ENCODE measurements at places on chromosomes 12 and 14.

DNA sequence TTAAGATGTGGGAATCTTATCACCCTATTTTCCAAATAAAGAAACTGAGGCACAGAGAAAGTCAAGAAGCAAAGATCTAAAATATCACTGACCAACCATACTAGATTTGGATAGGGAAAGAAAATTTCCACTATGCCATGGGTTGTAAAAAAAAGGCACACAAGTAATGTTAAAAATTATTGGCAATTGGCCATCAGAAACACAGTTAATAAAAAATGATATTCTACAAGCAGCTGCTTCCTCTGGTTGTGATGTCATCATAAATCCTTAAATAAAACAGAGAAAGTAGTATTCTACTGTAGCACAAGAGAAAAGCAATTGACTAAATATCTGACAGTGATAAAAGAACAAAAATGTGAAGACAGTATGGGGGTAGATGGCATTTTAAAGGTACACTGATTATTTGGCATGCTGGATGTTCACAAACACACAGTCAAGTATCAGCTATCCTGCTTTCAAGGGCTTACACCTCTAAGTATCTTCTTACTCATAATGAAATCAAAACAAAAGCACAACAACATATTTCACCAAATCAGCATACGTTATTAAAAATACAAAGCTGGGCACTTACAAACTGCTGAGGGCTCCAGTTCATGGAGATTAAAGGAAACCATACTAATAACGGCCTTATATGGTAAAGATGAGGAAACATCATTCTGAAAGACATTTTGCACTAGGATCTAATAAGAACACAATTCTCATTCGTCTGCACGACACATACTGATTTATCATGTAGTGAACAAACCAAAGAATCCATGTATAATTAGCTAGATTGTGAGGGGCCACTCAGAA, 45.7 kb downstream of the CORO1C start:
- DNase-seq = no peak

DNA sequence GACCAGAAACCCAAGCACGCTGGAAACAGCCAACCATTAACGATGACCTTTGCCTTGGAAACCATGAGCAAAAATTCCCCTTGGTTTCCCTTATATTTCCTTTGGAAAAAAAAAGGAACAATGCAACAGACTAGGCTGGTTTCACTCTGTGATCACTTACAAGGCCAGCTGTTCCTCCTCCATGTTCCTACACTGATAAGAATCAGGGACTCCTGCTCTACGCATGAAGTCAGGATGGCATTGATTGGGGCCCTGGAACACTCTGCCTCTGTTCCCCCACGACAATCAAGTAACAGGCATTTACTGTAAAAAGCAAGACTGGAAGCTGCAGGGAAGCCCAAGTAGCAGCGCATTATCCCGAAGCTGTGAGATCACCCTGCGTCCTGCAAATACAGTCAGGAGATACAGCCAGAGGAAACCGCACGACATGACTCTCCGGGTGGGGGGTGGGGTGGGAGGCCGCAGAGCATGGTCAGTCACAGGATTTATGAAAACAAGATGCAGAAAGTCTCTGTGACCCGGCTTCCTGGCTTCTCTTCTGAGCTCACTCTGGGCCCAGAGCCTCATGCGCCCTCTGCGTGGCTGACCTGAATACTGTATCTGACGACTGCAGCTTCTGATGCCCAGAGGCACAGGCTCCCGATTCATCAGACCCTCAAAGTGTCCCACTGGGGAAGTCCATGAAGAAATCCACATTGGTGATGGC, 31.1 kb downstream of the SSH1 start:
- DNase-seq = no peak

GRCh38 chr12:70399311-70399710, 33.2 kb downstream of the KCNMB4 start:
- DNase-seq = no peak

GRCh38 chr14:78448164-78449094, 278.3 kb downstream of the NRXN3 start:
- peak; percentile 58 for DNase-seq

GRCh38 chr12:113222730-113223531, 1.7 kb downstream of the TPCN1 start:
- DNase-seq = peak; percentile 91

DNA sequence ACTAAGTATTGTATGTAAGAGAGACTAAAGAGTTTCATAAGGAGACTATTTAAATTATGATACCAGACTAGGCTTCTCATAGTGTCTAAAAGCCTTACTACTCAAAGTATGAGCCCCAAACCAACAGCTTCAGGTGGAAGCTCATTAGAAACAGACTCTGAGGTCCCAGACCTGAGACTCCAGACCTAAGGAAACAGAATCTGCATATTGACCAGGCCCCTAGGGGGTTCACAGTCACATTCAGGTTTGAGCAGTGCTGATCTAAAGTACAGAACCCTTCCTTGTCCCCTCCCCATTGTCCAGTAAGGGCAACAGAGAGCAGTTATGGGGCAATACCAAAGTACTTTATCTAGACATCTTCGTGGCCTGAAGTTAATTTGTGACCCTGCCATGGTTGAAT, 87.7 kb downstream of the SSPN start:
- DNase-seq = no peak

Measured in body of pancreas (tissue), 4 donors.